ENCODE measurements at places on chromosomes 2 and 18.

DNA sequence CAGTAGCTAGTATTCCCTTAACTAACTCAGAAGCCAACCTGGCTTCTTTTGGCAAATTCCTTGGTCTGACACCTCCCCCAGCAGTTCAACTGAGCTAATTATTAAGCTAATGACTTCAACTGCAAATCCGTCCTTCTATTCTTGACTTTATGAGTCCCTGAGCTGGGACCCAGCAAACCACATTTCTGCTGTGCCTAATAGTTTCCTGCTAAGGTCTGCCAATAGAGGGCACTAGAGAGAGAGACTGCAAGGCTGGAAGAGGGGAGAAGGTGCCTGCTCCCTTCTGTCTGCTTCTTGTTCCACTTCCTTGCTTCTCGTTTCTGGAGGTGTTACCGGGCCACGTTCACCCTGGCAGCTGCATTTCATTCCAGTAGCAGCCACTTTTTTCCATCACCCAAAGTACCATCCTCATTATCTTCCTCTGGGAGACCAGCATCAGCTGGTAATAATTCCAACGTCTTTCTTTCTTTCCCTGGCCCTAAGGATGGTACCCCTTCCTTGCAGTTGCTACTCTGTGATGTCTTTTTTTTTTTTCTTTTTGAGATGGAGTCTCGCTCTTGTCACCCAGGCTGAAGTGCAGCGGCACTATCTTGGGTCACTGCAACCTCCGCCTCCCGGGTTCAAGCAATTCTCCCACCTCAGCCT lies 352.0 kb downstream of the TNS1 start:
- no peak for DNase-seq

DNA sequence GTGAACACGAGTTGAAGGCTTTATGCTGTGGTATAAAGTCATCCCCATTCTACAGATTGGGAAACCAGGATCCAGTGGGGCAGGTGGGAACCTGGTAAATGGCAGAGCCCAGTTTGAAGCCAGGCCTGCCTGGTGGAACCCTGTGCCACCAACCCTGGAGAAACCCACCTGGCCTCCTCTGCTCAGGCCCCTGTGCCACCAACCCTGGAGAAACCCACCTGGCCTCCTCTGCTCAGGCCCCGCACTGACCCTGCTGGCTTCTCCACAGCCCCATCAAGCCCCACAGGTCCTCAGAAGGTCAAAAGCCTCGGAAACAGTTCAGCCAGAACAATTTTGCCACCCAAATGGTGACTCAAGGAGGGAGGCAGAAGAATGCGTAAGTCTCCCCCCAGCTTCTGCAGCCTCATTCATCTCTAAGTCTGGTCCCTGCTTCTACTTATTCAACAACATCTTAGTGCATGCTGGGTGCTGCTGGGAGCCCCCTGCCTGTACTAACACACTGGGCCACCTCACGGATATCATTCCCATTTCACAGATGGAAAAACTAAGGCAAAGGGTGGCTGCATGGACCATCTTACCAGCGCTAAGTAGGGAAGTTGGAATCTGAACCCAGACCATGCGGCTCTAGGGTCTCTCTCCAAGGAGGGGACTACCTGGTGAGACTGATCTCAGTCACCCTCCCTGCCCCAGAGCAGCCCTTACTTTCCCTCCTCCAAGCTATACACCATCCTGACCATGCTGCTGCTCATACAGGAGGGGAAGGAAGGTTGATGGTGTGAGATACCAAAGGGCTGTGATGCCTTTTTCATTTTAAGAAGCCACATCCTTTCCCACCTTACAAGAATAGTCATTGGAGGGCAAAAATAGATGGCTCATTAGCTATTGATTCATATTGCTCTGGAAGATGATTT lies 93.7 kb upstream of the ID2 start:
- no peak for DNase-seq

- DNase-seq, result no peak
Observed at GRCh38 chr18:50432915-50433314, 58.1 kb downstream of the SKA1 start.

DNA sequence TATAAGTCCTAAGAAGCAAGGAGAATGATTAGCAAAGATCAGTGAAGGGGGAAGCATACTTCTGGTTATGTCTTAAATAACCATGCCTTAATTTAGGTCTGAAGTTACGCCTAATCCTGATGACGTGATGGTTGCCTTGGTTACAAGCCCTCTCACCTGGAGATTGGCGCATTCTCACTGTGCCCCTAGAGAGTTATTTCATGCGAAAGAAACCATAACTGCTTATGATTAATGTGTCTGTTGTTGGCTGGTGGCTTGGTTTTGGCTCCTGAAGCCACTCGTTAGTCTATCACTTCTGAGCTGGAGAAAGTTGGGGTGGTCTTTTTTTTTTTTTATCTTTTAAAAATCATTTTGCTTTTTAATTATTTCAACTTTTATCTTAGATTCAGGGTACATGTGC lies 47.0 kb downstream of the TNFRSF11A start:
- DNase-seq, result no peak

- no peak for DNase-seq
Observed at GRCh38 chr2:9769171-9770005, 73.9 kb upstream of the TAF1B start.

- no peak for DNase-seq
Observed at GRCh38 chr18:69677595-69677994, 270.1 kb downstream of the CD226 start.

- no peak for DNase-seq
Observed at GRCh38 chr2:95297639-95298395, 670 bp downstream of the KCNIP3 start.

DNA sequence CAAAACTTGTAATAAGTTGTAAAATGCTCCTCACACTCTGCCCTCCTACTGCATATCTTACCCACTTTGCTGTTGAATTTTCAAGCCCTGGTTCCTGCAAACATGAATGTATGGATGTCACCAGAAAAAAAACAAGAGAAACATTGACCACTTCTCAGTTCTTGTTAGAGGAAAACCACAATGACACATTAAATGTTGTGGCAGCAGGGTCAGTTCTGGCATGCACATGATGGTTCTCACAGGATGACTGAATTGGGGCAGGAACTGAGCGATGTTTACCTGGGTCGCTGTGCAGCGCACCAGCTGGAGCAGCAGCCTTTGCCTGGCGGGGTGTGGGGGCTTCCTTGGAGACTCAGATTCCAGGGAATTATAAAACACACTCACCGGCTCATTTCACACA lies 14.0 kb upstream of the PRKCE start:
- DNase-seq, result no peak

GRCh38 chr2:232876161-232876977 lies 6.3 kb downstream of the SNORC start:
- DNase-seq, result no peak

DNA sequence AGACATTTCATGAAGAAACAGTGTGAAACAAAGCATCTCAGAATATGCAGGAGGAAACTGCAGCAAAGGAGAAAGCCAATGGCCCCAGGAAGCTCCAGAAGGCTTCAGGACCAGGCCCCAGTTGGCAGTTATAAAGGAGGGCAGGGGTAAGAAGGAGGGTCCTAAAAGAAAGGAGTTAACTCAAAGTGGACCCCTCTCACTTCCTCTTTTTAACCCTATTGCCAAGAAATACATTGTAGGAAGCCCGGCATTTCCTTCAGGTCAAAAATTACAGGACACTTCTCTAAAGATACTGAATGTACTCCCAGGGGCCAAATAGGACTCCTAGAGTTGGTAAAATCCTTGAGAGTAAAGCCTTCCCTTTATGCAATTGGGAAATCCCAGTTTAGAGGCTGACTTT lies 77.1 kb upstream of the TGFA start:
- no peak for DNase-seq

GRCh38 chr2:157325786-157326185 lies at the start of gene ERMN:
ERMN (minus strand) TSS chr2:157325824; CDS start chr2:157325642, 182 bp downstream.
- no peak for DNase-seq

- no peak for DNase-seq
Observed at GRCh38 chr2:136132825-136133155, 14.8 kb upstream of the CXCR4 start.

Measured in stimulated activated CD8-positive, alpha-beta memory T cell treated with anti-CD3 and anti-CD28 coated beads, Interleukin-4, amount 100 ng/mL, for 1 hour (primary cell).